ENCODE measurements at places on chromosomes 6 and 20.

DNA sequence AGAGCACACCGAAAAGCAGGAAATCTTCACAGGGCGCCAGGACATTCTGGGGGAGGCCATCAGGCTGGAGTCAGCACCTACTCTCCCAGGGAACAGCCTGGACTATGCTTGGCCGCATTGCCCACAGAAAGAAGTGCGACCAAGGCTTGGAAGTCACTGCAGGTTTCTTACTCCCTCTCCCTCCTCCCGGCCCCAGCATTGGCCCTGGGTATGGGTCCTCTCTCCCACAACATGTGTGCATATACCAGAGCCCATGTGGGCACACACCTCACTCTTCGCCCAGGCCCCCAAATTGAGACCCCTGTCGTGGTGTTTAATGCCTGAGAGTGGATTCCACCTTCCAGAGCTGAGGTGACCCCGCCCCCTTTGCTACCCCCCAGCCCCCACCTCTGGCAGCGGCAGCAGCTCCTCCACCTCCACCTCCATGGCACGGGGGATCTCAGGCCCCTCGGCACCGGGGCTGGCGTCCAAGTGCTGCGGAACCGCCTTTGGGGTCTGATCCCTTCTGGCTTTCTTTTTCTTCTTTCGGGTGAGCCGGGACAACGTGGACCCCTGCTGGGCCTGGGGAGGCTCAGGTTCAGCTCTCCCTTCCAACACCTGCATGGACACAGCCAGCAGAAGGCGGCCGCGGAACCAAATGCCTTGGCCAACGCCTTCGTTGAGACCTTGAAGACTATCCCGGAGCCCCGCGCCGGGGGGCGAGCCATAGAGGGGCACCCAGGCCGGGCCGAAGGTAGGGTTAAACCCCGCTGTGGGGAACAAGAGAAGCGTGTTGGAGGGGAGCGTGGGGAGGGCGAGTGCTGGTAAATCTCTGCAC is 15.2 kb upstream of the SPAG4 start:
- DNase-seq: no peak

GRCh38 chr6:100462706-100463629 is 1.8 kb downstream of the SIM1 start:
- DNase-seq: no peak

DNA sequence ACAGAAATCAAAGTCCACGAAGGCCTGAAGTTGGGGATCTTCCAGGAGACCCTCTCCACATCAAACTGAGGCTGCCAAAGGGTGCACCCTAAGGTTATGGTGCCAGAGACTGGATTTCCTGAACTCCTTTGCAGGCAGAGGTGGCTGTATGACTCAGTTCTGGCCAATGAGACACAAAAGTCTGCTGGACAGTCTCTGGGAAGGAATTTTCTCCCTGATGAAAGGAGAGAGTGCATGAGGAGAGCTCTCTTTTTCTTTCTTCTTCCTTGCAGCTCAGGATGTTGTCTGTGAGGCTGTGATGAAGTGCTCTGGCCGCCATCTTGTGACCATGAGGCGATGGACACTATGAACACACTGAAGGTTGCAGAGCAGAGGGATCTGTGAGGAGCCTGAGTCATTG is 85.2 kb downstream of the MDGA1 start:
- no peak for DNase-seq

DNA sequence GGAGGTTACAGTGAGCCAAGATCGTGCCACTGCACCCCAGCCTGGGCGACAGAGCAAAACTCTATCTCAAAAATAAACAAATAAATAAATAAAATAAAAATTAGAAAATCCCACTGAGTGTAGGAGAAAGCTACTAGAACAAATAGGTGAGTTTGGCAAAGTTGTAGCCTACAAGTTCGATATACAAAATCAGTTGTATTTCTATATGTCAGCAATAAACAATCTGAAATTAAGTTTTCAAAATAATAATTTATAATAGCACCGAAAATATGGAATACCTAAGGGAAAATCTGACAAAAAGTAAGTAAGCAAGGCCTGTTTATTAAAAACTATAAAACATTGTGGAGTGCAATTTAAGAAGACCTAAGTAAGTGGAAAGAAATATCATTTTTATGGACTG is 5.1 kb upstream of the DEFB118 start:
- DNase-seq: no peak

GRCh38 chr6:13614126-13614925 is 809 bp upstream of the NOL7 start:
- DNase-seq: no peak

Measured in CD4-positive, alpha-beta T cell treated with Interleukin-17A for 1 hour (primary cell).